ENCODE measurements at places on chromosomes 6 and 20.

- no peak for DNase-seq
Measured at GRCh38 chr6:80956898-80957297, 795.6 kb downstream of the TENT5A start.

DNA sequence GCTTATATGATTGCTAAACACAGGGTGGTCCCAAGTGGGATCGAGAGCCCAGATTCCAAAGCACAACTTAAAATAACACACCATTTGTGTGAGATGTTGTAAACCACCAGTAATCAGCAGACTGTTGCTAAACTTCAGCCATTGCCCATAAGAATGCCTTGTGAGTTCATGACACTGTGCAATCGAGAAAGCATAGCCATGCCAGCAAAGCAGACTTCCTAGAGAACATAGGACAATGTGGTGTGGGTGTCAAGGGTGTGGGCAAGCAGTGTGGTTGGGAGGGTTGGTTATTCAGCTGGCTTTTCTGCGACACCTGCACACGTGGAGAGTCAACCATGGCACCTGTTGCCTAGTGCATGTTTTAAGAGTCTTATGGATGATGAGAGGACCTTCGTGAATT, 16.1 kb upstream of the CALHM6 start:
- DNase-seq: no peak

- DNase-seq: peak; percentile 13
Measured at GRCh38 chr6:30557683-30557981, 537 bp downstream of the PRR3 start.

- no peak for DNase-seq
Measured at GRCh38 chr6:28695715-28696114, 170.0 kb downstream of the GPX5 start.

DNA sequence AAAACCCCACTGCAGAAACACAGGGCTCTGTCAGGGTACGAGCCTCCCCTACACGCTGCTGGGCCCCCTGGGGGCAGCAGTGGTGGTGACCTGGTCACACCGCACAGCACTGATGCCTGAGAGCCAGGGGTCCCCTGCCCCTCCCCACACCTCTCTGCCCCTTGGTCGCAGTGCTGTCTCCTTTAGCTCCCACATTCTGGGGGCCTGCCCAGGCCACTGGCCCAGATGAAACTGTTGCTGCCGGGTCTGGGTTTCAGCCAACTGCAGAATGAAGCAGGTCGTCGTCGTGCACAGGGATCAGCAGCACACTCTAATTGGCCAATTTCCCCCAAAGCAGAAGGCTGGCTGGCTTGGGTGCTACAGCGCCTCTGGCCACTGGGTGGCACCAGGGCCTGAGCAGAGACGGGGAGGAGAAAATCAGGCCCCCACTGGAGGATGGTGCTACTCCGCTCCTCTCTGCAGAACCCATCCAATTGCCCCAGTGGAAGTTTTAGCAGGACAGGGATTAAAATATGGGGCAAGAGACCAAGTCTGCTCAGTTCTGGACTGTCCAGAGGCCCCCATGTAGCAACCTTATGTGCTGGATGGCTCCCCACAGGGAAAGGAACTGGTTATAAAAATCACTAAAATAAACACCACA, 26.1 kb downstream of the DIDO1 start:
- DNase-seq: peak; percentile 30

DNA sequence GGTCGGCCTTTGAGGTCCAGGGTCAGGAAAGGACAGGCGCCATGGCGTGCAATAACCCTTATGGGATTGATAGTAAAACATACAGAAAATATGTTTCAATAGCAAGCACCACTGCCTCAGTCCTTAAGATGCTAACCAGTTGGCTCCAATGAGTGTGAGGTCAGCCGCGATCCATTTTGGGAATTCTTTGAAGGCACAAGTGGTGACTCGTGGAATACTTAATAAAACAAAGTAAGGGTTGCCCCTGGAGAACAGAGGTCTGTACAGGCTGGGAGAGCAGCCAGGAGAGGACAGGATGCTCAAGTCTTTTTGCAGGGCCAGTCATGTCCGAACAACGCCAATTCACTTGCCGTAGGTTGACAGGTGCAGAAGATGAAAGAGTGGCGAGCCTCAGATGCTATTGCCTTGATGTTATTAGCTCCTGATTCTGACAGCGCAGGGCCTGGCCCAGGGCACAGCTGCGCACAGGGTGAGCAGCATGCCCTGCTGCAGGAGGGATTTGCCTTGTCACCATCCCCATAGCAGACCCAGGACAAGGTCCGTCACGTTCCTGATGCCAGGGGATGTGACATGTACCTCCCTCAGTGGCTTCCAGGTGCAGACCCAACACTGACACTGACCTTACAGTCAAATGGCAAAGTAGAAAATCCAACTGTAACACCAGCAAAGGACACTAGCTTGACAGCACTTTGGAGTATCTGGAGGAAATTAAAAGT, 21.8 kb downstream of the SYNDIG1 start:
- no peak for DNase-seq

DNA sequence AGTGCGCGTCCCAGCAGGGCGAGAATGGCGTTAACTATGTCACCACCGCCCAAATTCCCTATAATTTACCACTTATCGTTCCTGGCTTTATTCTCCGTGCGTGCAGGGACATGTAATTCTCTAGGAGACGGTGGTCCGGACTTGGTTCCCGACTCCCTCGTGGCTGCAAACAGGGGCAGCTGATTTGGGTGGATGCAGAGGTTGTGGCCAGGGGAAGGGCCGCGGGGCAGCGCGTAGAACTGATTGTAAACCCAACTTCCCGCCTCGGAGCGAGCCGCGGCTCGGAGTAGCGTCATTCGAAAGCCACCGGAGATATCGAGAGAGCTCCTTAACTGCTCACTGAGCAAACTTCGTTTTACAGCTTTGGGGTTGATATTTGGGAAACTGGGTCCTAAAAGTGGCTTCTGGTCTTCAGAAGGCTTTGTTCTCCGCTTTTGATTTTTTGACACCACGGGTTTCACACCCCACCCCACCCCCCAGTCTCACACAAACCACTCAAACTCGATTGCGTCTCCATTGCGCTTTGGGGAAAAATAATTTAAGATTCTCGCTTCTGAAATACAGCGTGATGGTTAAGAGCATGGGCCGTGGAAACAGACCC, 17.5 kb upstream of the ZSCAN9 start:
- DNase-seq: no peak

DNA sequence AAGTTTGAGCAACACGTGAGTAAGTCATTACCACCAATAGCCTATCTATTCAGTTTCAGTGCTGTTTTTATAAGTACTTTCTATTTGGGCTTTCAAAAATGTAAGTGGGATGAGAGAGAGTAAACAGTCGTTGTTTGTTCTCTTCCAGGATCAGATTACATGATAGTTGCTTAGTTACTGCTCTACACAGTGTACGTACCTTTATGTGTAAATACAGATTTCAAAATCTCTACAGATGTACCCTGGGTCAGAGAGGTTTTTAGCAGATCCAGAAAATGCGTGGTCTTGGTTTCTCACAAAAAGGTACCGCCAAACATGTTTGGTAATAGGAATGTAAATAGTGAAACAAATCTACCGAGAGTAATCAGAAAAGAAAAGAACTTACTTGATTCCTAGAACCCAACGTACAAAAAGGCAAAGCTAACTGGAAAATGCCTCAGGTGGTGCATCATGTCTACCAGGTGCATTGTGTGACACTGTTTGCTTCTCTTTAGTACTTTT, 421.1 kb downstream of the BCKDHB start:
- no peak for DNase-seq

DNA sequence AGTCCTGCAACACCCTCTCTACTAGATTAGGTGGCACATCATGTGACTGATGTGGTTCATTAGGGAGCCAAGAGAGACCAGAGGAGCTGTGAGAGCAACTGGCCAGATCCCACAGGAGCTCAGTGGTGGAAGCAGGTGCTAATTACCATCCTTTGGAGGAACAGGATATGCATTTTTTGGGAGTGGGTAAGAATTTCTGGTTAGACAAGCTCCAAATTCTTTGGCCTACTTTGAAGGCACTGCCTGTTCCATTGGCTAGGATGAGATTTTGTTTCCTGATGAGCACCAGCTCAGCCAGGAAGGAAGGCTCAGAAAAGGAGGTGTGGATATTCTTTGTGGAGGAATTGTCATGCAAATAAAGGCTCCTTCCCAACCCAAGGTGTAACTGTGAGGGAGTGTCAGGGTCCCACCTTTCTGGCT, 130.3 kb upstream of the BMP2 start:
- DNase-seq: no peak

GRCh38 chr6:100271625-100272024, 193.1 kb downstream of the SIM1 start:
- DNase-seq: no peak

DNA sequence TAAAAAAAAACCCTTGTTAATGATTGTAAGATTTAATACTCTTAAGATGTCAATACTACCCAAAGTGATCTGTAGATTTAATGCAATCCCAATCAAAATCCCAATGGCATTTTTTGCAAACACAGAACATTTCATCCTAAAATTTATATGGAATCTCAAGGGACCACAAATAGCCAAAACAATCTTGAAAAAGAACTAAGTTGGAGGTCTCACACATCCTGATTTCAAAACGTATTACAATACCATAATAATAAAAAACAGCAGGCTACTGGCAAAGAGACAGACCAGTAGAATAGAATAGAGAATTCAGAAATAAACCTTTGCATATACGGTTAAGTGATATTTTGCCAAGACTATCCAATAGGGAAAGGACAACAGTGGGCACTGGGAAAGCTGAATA, 331.9 kb upstream of the JARID2 start:
- DNase-seq: no peak

- DNase-seq: no peak
Measured at GRCh38 chr6:50198245-50198644, 148.5 kb upstream of the DEFB112 start.

- no peak for DNase-seq
Measured at GRCh38 chr6:131918650-131919355, 32.4 kb downstream of the CCN2 start.

DNA sequence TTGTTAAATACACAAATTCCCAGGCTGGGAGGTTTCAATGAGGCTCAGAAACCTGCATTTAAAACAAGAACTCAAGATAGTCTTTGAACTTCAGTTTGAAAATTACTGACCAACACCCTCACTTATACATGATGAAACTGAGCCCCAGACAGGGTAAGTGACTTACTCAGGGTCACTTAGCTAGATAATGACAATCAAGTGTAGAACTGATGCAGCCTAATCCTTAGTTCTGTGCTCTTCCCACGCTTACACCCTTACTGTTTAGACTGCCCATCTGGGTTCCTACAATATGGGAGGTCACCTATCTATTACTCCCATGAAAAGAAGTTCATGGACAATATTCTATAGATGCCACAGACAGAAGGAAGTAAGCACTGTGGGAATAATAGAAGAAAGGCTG, 24.5 kb upstream of the FAM135A start:
- no peak for DNase-seq

- no peak for DNase-seq
Measured at GRCh38 chr6:14676977-14677781, 559.6 kb downstream of the CD83 start.

DNA sequence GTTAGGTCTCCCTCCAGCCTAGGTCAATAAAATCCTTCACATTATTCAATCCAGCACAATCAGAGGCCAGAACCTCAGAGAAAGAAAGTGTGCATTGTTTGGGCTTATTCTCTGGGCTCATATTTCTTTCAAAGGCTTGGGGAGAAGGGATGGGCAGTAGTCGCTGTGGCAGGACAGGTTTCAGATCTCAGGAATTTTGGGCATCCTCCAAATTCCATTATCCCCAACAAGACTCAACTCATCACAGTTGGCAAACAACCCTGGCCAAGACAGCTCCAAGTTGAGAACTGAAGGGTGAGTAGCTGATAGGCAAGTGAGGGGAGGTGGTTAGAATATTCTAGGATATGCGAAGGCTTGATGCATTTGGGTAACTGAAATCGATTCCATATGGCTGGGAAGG, 27.2 kb upstream of the CHD6 start:
- no peak for DNase-seq

DNA sequence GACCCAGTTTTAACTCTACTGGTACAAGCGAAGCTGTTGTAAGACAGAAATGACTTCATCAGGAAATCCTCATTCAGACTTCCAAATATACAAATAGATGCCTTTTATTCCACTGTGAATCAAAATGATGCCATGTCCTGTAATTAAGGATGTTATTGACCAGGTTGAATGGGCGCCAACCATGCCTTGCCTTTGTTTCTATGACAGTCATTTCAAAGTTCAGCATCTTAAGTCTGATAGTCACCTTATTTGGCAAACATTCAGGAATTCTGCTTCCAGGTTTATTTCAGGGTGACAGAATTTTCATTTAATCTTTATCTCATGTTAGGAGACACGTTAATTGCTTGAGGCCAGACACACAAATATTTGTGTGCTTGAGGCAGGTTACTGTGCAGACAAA, 592.8 kb upstream of the JAG1 start:
- no peak for DNase-seq

DNA sequence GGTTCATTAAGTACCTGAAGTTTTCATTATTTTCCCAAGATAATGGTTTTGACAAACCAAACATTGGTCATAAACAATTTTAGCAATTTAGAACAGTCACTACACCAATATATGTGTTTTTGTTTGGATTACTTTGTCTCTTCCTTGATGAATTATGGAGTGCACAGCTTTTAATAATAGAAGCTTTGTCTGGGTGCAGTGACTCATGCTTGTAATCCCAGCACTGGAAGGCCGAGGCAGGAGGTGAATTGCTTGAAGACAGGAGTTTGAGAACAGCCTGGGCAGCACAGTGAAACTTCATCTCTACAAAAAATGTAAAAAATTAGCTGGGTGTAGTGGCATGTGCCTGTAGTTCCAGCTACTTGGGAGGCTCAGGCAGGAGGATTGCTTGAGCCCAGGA, 89.4 kb upstream of the ANKEF1 start:
- no peak for DNase-seq

DNA sequence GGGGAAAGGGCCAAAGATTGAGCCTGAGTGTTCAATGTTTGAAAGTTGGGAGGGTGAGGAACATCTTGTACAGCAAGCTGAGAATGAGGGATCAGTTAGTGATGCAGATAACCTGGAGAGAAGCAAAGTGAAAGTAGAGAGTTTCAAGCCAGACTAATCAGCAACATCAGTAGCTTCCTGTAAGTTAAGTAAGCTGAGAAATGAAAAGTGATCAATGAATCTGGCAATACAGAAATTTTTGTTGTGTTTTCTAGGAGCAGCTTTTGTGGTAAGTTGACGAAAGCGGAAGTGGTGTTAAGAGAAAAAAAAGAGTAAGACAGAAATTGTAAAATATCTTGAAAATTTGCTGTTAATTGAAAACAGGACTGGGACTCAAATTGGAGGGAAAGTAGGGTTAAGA, 855.5 kb upstream of the MAP3K7 start:
- DNase-seq: no peak

- DNase-seq: no peak
Measured at GRCh38 chr20:46172455-46172854, 54.3 kb downstream of the CD40 start.

All from amniotic stem cell (primary cell).